A549 (cell line): ENCODE measurements at places on chromosomes 13 and 19.

DNA sequence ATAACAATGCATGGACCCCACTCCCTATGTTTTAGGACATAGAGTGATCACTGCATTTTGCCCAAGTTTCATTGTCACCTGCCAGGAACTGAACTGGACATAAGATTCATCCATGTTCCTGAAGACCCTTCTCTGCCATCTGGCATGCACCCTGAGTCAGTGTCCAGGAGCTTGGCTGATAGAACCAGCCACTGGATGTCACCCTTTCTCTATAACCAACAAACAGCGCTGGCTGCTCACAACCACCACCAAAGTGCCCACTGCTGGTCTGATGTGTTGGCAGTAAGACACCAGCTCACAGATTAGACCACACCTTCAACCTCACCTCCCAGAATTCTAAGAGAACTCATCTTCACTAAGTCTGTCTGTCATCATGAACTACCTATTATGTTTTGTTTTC, 333.4 kb downstream of the ITGBL1 start:
- DNase-seq, result peak; percentile 17

- DNase-seq, result no peak
Measured at GRCh38 chr13:42808341-42808940, 27.1 kb downstream of the FAM216B start.

DNA sequence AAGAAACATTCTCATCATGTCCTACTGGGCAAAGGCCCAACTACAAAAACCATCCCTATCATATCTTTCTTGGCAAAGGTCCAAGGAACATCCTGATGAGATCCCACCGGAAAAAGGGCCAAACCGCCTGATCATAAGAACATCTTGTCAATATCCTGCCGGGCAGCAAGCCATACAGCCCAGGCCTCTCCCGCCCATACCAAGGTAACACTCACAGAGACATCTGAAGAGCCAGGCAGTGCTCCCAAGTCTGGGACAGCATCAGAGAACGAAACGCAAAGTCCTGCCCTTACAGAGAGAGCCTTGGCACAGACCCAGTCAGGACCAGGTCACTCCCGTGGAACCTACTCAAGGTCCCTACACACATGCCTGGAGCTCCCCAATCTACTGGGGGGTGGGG, 18.5 kb upstream of the ZNF331 start:
- no peak for DNase-seq

GRCh38 chr13:110562696-110563462, 1.4 kb upstream of the RAB20 start:
- DNase-seq, result no peak

DNA sequence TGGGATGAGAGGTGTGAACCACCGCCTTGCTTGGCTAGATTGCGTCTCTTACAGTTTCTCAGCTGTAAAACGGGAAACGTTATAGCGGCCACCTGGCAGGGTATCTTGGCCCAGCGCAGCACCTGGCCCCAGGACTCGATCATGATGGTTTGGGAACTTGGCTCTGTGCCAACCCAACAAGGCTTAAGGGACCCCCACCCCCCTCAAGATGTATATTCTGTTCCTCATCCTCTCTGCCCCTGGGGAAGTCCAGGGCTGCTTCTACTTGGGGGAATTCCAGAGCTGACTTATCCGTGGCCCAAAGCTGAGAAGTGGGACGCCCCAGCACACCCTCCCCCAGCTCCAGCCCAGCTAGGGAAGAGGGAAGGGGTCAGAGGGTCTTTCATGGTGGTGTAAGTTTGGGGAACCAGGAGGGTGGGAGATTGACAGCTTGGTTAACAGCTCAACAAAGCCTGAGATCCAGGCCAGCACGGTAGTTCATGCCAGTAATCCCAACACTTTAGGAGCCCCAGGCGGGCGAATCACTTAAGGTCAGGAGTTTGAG, 695 bp downstream of the ICAM1 start:
- DNase-seq, result no peak

DNA sequence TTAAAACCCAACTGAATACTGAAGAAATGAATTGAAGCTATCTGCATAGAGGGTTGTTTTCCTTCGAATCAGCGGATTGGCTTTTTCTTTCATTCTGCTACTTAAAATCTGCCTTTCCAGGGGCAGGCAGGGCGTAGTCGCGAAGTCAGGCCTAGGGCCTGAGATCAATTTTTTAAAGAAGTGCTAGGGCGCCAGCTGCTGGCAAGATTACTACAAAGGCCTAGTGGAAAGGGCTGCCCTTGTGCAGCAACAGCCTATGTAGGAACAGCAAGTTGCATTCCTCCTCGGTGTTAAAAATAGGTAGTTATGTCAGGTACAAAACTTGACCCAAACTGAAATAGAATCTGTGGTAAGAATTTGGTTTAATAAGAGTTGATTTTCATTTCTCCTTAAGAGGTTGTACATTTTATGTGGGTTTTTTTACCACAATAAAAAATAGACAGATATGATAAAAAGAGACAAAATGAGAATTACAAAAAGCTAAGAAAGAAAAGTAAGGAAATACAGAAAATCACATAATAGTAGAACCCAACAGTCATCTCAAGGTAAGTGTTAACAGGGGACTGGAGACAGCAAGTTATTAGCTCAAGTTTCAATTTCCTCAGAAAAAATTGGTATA, 9.5 kb upstream of the URAD start:
- DNase-seq, result peak; percentile 12

GRCh38 chr13:100240109-100240779, 151.4 kb downstream of the PCCA start:
- DNase-seq, result no peak

- DNase-seq, result no peak
Measured at GRCh38 chr19:13842291-13843103, 34.4 kb upstream of the NANOS3 start.

GRCh38 chr13:94176561-94176960, 302.9 kb downstream of the DCT start:
- DNase-seq, result no peak

- no peak for DNase-seq
Measured at GRCh38 chr19:16661480-16662034, 618 bp downstream of the TMEM38A start.

GRCh38 chr13:111518161-111518792, 197.8 kb downstream of the TEX29 start:
- no peak for DNase-seq

DNA sequence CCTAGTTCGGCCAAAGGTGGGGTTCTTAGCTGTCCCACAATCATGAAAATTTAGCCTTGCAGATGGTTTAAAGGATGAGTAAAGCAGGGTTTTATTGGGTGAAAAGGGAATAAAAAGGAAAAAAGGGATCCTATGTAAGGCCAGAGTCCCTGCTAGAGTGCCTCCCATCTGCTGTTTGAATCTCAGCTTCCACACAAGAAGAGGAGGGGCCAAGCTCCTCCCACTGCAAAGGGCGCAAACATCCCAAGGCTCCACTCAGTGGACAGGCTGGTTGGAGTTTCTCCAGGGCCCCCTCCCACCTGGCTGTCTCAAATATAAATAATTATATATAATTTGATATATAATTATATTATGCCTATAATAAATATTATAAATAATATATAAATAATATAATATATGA, 1272.1 kb upstream of the PCDH20 start:
- DNase-seq, result no peak

DNA sequence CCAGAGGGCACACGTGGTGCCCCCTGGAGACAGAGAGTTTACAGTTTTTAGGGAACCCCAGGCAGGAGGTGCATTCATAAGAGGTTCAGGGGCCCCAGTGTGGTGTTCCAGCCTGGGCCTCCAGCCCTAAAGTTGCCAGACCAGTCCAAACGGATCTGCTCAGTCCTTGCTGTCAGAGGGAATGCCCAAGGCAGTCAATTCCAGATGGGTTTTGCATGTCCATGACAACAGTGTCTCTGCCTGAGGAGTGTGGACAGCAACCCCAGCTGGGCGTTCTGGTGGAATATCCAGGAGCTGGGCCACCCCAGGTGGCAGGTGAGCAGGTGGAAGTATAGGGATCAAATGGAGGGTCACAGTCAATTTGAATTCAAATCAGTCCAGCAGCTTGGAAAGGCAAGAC, 25.3 kb downstream of the FBXO27 start:
- DNase-seq, result no peak

DNA sequence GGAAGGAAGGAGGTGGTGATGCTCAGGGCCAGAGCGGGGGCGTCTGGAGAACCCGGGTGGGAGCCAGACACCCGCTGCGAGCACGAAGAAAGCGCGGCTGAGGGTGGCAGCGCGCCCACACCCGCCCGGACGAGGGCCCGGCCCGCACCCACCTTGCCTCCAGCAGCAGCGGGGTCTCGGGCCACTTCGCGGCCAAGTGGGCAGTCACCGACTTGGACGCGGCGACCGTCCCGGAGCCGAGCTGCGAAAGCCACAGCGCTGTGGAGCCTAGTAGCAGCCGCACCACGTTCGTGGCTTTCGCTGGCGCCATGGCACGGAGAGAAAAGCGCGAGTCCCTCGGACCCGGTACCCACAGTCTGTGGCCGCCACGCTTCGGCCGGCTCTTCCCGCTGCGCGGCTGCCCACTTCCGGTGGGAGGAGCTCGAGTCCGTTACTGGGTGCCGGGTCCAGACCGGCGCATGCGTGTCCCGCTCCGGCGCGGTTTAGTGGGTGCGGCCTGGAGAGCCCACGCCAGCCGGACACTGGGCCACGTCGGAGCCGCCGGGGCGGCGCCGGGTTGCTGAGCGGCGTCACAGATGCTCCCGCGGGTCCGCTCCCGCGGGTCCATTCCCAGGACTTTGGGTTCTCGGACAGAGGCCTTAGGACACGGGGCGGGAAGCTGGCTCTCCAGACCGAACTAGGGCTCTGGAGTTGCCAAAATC, at the start of gene UGGT2:
TSS of gene UGGT2 (minus strand) at position 399 of the 701 bp plus-strand sequence. CDS start at position 310, 89 bp downstream.
- DNase-seq, result peak; percentile 91
